Caco-2 (cell line): ENCODE measurements at places on chromosomes 6 and 20. TPM values are rescaled to one million over a fixed set of nuclear protein-coding genes. Genes with fewer than 3 reads are reported as not detected.

TBXT gene
- not detected in 2 replicates for total RNA-seq

FYN gene
- total RNA-seq = 7.2 and 7.6 TPM in 2 replicates

SCAND1 gene
- total RNA-seq = 125 and 129 TPM in 2 replicates

DLL1 gene
- 6.6 and 8.1 TPM in 2 replicates for total RNA-seq

HLA-DQA1 gene
- not detected in 2 replicates for total RNA-seq

ARFGEF3 gene
- total RNA-seq = 5.2 and 5.6 TPM in 2 replicates

SLC22A7 gene
- total RNA-seq = not detected in 2 replicates

SLC25A27 gene
- total RNA-seq = 0.64 TPM in 1 of 2 replicates, not detected in the other

ANKRD6 gene
- 20.5 and 25.6 TPM in 2 replicates for total RNA-seq

TCF21 gene
- total RNA-seq = not detected in 2 replicates

ZNF165 gene
- 9.2 and 11.0 TPM in 2 replicates for total RNA-seq

DNMT3B gene
- 95.5 and 105 TPM in 2 replicates for total RNA-seq

LY6G6F gene
- not detected in 2 replicates for total RNA-seq

MCHR2 gene
- total RNA-seq = not detected in 2 replicates

NEURL2 gene
- 12.6 TPM in 2 replicates for total RNA-seq

SRSF12 gene
- total RNA-seq = 0.49 and 0.79 TPM in 2 replicates

OGFRL1 gene
- 5.7 and 6.9 TPM in 2 replicates for total RNA-seq

CCDC170 gene
- 4.0 and 6.8 TPM in 2 replicates for total RNA-seq

PLAGL2 gene
- total RNA-seq = 89.6 and 96.1 TPM in 2 replicates

GSTA2 gene
- 51.6 and 65.4 TPM in 2 replicates for total RNA-seq

LINC00237 gene
- total RNA-seq = 1.5 and 1.8 TPM in 2 replicates

VGLL2 gene
- not detected in 2 replicates for total RNA-seq

LRFN2 gene
- total RNA-seq = not detected in 2 replicates

FOXQ1 gene
- 170 and 191 TPM in 2 replicates for total RNA-seq

TMEM151B gene
- not detected in 2 replicates for total RNA-seq

ZNF184 gene
- 3.9 and 4.4 TPM in 2 replicates for total RNA-seq

CMTR1 gene
- 40.0 and 40.8 TPM in 2 replicates for total RNA-seq

ERMARD gene
- total RNA-seq = 17.0 and 25.3 TPM in 2 replicates

WFDC2 gene
- 14.3 and 16.9 TPM in 2 replicates for total RNA-seq

PABPC1L gene
- total RNA-seq = 242 and 255 TPM in 2 replicates

ULBP1 gene
- total RNA-seq = 5.4 and 7.7 TPM in 2 replicates

ATP9A gene
- total RNA-seq = 102 and 104 TPM in 2 replicates

ANKRD66 gene
- not detected in 2 replicates for total RNA-seq

ULBP2 gene
- total RNA-seq = 4.8 and 4.9 TPM in 2 replicates

COL21A1 gene
- total RNA-seq = 1.2 and 1.3 TPM in 2 replicates

KCNK5 gene
- total RNA-seq = 19.8 and 20.9 TPM in 2 replicates

ARG1 gene
- not detected in 2 replicates for total RNA-seq

OLIG3 gene
- 0.21 TPM in 1 of 2 replicates, not detected in the other for total RNA-seq

CNR1 gene
- total RNA-seq = not detected in 2 replicates

KCNB1 gene
- total RNA-seq = 0.09 TPM in 1 of 2 replicates, not detected in the other

CDK19 gene
- 23.1 and 24.6 TPM in 2 replicates for total RNA-seq

CLDN20 gene
- total RNA-seq = not detected in 2 replicates

ACAT2 gene
- total RNA-seq = 122 and 131 TPM in 2 replicates

RHAG gene
- total RNA-seq = not detected in 2 replicates

CYP24A1 gene
- total RNA-seq = 3.6 and 3.7 TPM in 2 replicates

COL9A3 gene
- total RNA-seq = 6.4 and 7.9 TPM in 2 replicates

GFRAL gene
- 0.16 TPM in 1 of 2 replicates, not detected in the other for total RNA-seq

BHLHE23 gene
- total RNA-seq = 0.49 and 0.95 TPM in 2 replicates

ARHGAP40 gene
- 0.14 TPM in 1 of 2 replicates, not detected in the other for total RNA-seq

TRIM10 gene
- 0.95 and 1.4 TPM in 2 replicates for total RNA-seq

STMN3 gene
- 27.4 and 27.9 TPM in 2 replicates for total RNA-seq

MC3R gene
- not detected in 2 replicates for total RNA-seq

TMEM14B gene
- total RNA-seq = 104 and 105 TPM in 2 replicates

HMGN4 gene
- total RNA-seq = 29.6 and 30.8 TPM in 2 replicates

JPH2 gene
- 10.5 and 11.1 TPM in 2 replicates for total RNA-seq

ZNF217 gene
- 65.5 and 73.2 TPM in 2 replicates for total RNA-seq

CCN6 gene
- not detected in 2 replicates for total RNA-seq

FAM162B gene
- not detected in 2 replicates for total RNA-seq

LY6G6C gene
- total RNA-seq = 0.88 and 1.3 TPM in 2 replicates
